ENCODE measurements at places on chromosomes 3 and 15.

- no peak for DNase-seq
Observed at GRCh38 chr3:120816728-120817127, 74.2 kb downstream of the GTF2E1 start.

GRCh38 chr3:59795756-59796155 lies 745.9 kb upstream of the CFAP20DC start:
- DNase-seq: no peak

DNA sequence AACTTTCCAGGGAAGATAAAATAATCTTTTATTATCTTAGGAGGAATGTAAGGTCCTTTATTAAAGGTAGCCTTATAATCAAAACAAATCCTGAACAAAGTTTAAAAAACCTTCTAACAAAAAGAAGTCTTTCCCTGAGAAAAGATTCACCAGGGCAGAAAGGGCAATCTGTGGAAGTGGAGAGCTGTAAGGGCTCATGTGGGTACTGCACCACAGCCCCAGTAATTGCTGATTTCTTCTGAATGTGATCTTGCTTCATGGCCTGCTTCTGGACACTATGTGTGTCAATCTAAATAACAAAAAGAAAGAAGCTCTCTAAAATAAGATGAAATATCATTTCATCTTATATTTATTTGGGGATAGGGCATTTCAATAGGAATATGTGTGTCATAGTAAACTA lies 1501.6 kb downstream of the OTOL1 start:
- DNase-seq: no peak

DNA sequence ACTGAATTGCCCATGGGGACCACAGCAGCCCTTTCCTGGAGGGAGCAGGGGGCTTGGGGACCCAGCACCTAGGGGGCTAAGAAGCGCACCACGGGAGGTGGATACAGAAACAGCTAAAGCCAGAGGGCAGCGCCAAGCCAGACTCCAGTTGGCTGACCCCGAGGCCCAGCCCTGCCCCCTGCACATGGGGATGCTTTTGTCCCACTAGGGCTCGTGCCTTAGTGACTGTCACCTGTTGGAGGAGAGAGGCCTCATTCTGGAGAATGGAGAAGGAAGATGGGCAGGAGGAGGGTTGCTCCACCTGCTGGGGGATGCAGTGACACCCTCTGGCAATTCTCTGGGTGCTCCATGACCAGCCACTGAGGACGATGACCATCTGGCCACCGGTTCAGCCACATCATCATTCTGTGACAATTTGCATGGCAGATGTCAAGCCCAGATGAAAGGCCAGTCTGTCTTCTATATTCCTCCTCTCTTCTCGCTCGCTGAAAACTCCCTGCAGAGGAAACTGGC lies 167.8 kb upstream of the TLE3 start:
- no peak for DNase-seq

- no peak for DNase-seq
Observed at GRCh38 chr15:100863796-100864267, 15.8 kb upstream of the ALDH1A3 start.

DNA sequence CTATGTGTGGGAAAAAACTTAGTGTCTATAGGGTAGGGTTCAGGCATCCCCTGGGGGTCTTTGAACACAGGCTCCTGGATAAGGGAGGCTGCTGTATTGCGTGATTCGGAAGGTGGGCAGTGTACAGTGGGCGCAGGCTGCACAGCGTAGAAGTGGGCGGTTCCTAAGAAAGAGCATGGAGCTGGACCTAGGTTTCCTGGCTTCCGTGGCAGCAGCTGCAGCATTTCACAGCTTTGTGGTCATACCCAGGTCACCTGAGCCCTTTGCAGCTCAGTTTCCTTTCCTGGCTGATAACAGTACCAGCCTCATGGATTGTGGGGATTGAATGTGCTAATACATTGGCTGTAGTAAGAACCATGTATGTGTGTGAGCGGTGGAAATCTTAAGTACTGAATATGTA lies 22.2 kb downstream of the CFAP100 start:
- no peak for DNase-seq

GRCh38 chr3:58535531-58536500 lies 1.2 kb downstream of the ACOX2 start:
- no peak for DNase-seq

DNA sequence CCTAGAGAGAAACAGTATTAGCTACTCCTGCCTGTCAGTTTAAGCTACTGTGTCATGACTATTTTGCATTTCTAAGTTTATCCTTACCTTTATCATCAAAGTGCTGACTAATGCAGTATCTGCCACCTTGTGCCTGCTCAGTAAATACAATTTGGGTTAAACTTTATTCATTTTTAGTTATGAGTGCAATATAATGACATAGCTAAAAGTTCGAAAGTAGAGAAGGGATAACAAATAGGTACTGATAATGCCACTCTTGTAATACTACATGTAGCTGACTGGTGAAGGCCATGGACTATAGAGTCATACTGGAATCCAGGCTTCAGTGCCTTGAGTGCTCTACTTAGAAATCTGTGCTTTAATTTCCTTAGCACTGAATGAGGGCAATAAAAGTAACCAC lies 480.8 kb upstream of the TPRG1 start:
- no peak for DNase-seq

DNA sequence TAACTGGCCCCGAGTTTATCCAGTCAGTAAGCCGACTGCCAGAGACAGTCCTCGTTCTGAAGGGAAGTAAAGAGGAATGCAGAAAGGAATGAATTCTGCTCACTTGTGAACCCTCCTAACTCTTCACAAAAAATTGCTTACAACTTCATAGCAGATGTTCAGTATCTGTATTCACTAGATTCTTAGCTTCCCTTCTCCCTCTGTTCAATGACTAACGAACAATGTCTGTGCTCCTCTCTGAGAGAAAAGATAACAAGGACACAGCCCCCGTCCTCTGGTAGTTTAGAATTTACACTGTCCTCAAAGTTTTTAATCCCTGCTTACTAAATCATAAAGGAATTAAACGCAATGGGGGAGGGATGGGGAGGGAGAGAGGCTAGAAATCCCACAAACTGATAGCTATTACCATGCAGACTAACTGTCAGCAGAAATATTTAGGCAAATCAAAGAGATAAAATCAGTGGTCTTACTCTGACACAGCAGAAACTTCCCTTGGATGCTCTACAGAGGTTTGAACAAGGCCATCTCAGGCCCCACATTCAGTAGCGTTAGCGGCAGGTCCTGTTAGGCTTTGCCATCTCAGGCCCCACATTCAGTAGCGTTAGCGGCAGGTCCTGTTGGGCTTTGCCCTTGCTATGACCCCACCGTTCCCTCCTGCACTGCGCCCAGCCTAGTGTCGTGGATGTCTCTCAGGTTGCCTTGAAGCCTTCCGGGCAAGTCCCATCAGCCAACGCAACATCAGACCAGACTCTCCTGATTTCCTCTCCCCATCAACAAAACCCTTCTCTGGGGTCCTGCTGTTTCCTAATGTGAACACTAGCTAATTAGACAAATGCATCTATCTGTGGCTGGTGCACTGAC lies 23.4 kb downstream of the NRROS start:
- no peak for DNase-seq

GRCh38 chr15:89077750-89078149 lies 10.5 kb upstream of the ABHD2 start:
- no peak for DNase-seq

DNA sequence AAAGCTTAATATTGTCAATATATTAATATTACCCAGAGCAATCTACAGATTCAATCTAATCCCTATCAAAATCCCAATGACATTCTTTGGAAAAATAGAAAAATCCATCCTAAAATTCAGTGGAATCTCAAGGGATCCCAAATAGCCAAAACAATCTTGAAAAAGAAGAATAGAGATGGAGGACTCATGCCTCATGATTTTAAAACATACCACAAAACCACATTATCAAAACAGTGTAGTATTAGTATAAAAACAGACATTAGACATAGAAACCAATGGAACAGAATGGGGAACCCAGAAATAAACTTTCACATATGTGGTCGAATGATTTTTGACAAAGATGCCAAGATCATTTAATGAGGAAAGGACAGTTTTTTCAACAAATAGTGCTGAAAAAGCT lies 14.6 kb downstream of the NEK4 start:
- DNase-seq: no peak

GRCh38 chr3:5613599-5613998 lies 426.1 kb downstream of the EDEM1 start:
- no peak for DNase-seq

- no peak for DNase-seq
Observed at GRCh38 chr3:100600181-100601042, 9.0 kb upstream of the ADGRG7 start.

DNA sequence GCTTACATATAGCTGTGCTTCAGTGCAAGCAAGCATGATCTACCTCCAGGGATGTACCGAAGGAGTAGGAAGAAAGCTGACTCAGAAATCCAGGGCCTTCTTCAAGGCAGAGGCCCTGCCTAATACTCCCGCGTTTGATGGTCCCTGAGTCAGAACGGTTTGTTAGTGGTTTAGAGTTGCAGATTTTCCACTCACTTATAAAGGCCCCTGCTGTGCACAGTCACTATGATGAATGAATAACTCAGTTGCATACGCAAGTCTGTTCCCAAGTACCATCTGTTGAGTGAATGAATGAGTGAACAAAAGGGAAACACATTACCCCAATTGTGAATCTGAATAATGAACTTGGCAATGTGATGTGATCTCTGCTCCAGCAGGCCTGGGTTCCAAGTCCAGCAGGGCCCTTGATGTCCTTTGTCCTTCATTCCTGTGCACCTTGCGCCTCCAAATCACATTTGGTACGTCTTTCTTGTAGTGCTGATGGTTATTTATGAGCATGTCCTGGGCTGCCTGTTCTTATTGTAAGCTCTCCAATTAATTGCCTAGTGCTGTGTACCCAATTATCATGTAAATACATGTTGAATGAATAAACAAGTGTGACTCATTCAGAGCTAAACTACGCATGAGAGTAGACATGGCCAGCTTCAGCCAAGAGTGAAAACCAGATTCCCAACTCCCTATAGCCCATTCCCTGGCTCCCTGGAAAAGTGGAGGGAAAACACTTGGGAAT lies 85.3 kb upstream of the LIMD1 start:
- DNase-seq: no peak

GRCh38 chr3:60798456-60798855 lies 452.8 kb downstream of the FHIT start:
- DNase-seq: no peak

GRCh38 chr3:181969925-181970324 lies 258.2 kb downstream of the SOX2 start:
- DNase-seq: no peak

- DNase-seq: no peak
Observed at GRCh38 chr3:128845119-128845777, 34.2 kb upstream of the ACAD9 start.

DNA sequence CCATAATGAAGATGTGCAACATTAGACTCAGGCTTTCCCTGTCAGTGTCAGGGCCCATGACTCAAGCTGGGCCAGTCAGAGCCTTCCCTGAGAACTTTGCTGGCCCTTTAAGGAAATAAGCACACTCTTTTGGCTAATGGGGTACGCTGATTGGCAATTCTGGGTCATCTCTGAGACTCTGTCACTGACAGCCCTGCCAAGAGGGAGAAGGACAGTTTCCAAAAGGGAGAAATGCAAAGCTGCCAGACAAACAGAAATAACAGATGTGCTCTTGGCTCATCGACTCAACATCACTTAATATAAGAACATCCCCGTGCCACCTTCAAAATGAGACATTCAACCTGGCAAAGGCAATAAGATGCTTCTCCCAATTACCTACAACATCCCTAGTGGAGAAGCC lies 491.9 kb upstream of the PROK2 start:
- no peak for DNase-seq

GRCh38 chr15:39682366-39682765 lies 100.3 kb downstream of the FSIP1 start:
- no peak for DNase-seq

GRCh38 chr15:90955624-90956273 lies 1.1 kb downstream of the RCCD1 start:
- DNase-seq: no peak

DNA sequence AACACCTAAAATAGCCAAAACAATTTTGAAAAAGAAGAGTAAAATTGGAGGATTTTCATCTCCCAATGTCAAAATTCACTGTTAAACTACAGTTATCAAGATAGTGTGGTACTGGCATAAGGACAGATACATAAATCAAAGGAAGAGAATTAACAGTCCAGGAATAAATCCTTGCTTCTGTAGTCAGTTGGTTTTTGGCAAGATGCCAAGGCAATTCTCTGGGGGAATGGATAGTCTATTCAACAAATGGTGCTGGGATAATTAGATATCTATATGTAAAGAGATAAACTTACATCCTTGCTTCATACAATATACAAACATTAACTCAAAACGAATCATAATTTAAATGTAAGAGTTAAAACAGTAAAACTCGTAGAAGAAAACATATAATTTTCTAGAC lies 57.9 kb upstream of the SELENOK start:
- DNase-seq: no peak

GRCh38 chr15:63675263-63675662 lies 78.1 kb downstream of the FBXL22 start:
- no peak for DNase-seq

DNA sequence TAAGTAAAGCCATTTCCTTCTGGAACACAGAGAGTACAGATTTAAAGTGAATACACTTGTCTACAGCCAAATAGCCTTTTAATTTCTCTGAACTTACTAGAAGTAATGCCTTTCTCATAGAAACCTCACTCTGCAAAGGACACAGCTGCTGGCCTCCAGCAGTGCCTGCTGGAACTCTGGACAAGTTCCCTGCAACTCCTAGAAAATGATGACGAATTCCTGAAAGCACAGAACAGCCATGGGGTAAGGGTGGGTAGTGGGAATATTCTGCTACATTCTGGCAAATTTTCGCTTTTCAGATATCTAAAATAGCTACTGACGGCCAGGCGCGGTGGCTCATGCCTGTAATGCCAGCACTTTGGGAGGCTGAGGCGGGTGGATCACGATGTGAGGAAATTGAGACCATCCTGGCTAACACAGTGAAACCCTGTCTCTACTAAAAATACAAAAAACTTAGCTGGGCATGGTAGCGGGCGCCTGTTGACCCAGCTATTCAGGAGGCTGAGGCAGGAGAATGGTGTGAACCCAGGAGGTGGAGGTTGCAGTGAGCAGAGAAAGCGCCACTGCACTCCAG lies 34.4 kb downstream of the RYK start:
- DNase-seq: no peak

- DNase-seq: no peak
Observed at GRCh38 chr3:15120986-15121385, 22.0 kb upstream of the RBSN start.

DNA sequence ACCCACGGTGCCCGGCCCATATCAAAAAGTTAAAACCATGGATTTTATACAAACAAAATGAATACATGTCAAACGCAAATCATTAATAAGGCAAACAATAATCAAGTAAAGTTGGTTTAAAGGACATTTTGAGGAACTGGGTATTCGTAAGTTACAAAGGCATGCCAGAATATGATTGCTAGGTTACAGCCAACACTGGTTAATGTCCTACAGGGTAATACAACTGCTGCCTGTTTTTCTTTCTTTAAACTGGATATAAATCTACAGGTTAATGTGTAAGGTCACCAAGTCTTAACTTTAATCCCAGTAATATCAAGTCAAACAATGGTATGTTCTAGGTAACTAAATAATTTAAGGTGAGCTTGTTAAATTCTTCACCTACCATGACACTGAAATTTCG lies 166.1 kb downstream of the PTPRG start:
- DNase-seq: no peak

GRCh38 chr3:141465221-141465620 lies 21.6 kb upstream of the RASA2 start:
- no peak for DNase-seq
